ENCODE measurements at places on chromosomes 5 and 9. TPM values are rescaled to one million over a fixed set of nuclear protein-coding genes. Genes with fewer than 3 reads are reported as not detected.

GRCh38 chr9:93136011-93136440 lies 2.0 kb upstream of the NINJ1 start:
- peak; percentile 95 for DNase-seq

DNA sequence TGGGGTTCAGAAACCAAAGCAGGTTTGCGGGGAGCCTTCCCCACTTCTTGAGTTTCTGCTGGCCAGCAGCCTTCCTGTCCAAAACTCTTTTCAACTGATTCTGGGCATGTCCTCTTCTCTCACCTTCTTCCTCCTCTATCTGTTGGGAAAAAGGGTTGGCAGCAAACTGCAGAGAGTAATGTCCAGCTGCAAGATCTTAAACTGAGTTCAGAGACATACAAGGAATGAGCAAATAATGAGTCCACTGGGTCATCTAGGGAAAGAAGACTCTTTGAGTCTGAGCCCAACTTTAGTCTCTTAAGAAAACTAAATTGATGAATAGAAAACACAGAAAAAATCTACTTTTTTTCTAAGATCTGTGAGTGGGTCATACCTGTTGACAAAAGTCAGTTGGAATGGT lies 16.5 kb downstream of the ANKDD1B start:
- DNase-seq = no peak

The HACD4 gene
- 6.8 TPM for total RNA-seq

The ACOT12 gene
- not detected for total RNA-seq

DNA sequence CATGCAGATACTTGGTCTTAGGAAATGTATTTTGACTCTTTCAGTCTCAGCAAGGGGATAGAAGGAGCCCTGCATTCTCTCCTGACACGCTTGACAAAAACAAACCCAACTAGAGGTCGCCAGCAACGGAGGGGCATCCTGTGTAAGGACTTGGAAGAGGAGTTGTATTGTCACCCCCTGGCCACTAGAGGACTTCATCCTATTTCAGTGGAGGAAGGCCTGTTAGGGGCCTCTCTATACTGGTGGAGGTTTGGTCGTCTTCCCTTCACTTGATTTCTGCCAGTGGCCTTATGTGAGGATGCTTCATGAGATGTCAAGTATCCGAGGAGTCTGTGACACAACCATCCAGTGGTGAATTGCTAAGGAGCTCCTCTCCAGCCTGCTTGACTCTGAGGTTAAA lies 122.8 kb upstream of the STC2 start:
- DNase-seq = no peak

The BHMT2 gene
- 12.1 TPM for total RNA-seq

- DNase-seq = no peak
Observed at GRCh38 chr9:19937121-19937520, 148.3 kb upstream of the SLC24A2 start.

DNA sequence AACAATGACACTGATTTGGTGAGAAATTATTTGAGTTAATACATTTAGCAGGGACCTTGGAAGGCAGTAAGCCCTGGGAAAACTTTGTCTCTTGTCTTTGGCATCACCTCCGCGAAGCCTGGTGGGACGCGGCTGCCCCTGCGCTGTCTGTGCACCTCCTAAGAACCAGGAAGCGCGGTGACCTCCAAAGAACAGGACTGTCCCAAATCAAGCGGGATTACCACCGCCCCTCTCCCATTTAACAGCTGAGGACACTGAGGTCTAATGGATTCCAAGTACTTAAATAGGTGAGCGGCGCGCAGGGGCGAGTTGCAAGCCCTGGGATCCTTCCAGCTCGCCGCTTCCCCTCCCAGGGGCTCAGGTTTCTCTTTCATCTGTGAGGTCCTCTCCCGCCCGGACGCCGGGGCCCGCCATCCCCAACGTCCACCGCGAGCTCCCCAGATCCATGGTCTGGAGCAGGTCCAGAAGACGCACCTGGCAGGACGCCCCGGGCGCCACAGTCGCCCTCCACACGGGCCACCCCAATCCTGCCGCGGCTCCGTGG lies 432 bp downstream of the STARD4 start:
- DNase-seq = peak; percentile 68

DNA sequence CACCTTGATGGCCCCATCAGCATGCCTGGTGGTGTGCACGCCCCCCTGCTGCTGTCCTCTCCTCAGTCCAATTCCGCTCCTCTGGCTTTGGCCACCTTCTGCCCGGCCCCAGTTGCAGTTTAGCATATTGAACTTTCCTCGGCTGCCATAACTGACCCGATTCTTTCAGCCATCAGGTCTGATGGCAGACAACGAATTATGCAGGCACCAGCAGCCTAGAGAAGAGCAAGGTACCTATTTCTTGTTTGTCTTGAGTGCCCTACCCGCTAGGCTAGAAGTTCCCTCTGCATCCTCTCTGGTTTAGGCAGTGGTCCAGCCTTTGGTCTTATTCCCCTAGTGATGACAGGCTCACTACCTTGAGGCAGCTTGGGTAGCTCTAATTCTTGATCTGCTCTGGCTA lies 43.0 kb upstream of the SLC25A51 start:
- peak; percentile 30 for DNase-seq

GRCh38 chr5:147051193-147051592 lies 172.6 kb upstream of the PPP2R2B start:
- DNase-seq = no peak

- DNase-seq = no peak
Observed at GRCh38 chr5:141704782-141705297, 22.8 kb upstream of the ARAP3 start.

DNA sequence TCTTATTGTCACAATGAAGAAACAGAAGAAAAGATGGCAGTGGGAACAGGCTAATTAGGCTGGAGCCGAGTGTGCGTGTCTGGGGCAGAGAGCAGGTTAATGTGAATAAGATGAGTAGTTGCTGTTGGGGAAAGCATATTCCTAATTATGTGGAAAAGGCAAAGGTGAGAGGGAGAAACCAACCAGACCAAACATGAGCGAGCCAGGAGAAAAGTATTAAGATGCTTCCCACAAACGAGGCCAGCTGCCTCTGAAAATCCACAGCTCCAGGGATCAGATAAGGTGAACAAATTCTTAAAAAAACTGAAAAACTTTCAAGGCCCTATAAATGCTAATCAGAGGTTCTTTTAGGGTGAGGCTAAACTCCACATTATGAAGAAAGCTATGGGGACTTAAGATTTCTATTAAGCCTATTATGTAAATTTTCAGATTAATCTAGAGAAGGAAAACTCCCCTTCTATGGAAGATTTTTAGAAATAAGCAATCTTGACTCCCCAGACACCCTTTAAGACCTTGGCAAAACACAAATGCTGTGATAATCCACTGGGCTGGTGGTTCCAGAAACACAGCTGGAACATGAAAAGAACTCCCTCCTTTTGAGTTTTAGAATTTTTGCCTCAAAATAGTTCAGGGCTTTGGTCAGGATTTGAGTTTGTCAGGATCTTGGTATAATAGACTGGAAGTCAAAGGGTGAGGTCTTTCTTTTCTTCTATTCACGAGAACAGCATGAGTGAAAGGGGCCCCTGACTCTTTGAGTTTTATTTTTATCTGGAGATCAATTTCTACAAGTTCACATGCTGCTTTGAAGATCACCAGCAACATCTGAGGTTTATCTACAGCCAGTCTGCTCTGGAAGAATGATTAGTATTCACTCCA lies 238.1 kb downstream of the SPOCK1 start:
- no peak for DNase-seq

The IL4 gene
- not detected for total RNA-seq

DNA sequence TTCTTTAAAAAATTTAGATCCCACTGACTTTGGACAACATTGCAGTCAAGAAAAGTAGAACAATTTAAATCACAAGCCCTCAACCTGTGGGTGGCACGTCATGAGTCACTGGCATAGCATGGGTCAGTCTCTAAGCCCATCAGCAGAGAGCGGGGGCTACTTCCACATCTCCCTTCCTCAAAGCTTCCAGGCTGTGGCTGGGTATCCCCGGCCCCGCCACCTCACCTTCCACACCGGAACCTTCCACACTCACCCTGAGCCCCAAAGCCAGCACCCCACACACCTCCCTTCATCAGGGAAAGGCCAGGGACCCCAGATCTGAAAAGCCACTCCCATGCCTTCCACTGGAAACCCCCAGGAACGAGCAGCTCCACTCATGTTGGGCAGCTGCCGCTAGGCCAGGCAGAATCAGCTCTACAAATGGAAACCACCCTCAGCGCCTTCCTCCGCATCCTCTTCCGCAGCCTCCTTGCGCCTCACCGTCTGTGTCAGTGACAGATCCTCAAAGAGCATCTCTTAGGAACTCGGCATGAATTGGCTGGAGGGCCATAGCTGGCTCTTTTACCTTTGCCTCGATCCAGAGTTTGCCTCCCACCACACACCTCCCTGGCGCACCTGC lies 156.5 kb downstream of the ERCC6L2 start:
- no peak for DNase-seq

The PCDHA11 gene
- total RNA-seq = 0.36 TPM

The MCIDAS gene
- 0.29 TPM for total RNA-seq

The DMRT3 gene
- not detected for total RNA-seq

DNA sequence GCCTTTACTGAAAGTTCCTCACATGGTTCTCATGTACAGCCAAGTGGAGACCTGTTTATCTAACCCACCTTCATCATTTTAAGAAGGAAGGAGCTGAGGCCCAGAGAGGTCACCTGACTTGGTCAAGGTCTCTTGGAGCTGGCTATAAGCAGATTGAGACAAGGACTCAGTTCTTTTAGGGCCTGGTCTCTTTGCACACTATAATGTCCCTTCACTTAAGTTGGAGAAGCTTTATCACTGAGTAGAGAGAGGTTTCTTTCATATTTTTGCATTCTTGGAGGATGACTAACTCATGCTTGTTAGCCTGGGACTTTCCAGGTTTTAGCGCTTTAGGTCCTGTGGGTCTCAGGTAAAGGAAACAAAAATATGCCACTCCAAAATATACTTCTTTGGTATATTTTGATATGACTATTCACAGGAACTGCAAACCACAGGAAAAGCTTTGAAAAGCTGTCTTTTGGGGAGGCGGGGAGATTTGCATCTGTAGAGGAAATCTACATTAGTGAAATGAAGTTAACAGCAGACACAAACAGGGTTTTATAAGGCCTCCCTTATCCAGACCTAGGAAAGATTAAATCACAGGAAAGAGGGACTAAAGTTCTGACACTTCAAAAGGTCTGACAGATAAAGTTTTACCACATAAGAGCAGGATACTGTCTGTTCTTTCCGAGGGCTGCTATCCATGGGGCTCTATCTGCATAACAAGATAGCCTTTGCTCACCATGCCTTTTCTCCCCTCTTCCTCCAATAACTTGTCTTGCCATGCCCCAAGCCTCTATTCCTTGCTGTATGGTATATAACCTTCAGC lies 95.8 kb upstream of the ANKRD55 start:
- no peak for DNase-seq

DNA sequence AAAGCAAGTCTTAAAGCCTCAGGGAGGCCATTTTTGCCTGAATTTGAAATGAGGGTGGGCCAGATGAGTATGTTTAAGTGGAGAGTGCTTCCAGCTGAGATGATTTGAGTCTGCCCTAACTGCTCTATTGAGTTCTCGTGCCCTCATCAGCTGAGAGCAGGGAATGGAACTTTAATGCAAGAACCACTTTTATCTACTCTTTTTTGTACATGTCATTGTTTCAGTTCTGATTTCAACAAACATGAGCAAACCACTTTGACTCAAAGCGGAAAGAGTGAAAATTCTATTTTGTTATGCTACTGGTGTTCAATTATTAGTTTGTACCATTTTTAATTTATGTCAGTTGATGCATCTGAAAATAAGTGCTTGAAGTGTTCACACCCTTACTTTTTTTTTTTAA lies 35.8 kb downstream of the DCAF10 start:
- no peak for DNase-seq

DNA sequence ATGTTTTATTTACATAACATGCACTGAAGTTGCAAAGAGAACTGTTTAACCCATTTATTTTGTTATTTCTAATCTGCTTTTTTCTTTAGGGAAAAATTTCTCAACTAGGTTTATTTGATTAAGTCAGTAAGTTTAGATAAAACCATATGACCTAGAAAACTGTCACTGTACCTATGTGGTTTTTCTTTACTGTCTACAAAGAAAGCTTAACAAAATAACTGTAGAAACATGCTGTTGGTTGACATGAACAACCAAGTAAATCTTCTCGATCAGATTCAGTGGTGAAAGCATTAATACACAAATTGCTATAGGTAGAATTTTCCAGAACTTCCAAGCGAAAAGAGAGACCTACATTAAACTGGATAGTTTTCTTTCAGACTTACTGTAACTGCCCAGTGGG lies 137.4 kb downstream of the PCSK5 start:
- DNase-seq = no peak

The GDA gene
- not detected for total RNA-seq

DNA sequence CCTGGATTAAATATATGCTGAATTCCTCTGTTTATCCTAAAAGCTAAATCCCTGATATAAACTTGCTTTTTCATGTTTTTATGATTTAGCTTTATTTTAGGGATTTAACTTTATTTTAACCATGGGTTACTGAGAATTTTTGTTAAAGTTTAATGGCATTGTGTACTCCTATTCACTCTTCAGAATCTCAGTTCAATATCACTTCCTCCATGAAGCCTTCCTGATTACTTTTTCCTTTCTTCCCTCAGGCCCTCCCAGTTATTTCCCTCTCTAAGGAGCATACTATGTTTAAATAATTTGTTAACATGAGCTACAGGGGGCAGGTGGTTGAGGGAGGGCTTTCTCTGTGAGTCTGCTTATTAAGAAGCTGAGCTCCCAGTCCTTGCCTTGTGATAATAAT lies 149.9 kb downstream of the MTX3 start:
- DNase-seq = no peak

The EGFL7 gene
- total RNA-seq = 3.3 TPM

GRCh38 chr9:128733256-128733655 lies 9.3 kb upstream of the ZDHHC12 start:
- peak; percentile 96 for DNase-seq

DNA sequence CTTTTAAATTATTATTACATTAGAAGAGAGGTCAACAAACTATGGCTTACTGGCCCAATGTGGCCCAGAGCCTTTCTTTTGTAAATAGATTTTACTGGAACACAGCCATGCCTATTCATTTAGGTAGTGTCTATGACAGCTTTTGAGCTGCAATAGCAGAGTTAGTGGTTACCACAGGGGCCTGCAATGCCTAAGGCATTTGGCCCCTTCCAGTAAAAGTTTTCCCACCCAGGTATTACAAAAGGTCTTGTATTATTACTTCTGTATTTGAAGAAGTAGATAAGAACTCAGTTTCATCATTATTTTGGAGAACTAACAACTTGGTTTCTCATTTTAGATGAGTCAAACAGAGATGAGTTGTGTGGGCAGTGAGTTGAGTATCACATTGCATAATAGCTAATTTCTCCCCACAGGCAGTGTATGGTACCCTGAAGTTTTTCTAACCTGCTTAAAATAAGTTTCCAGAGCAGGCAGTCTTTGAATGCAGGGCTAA lies 9.5 kb downstream of the MTRR start:
- DNase-seq = peak; percentile 62

The FGFR4 gene
- 1.1 TPM for total RNA-seq

DNA sequence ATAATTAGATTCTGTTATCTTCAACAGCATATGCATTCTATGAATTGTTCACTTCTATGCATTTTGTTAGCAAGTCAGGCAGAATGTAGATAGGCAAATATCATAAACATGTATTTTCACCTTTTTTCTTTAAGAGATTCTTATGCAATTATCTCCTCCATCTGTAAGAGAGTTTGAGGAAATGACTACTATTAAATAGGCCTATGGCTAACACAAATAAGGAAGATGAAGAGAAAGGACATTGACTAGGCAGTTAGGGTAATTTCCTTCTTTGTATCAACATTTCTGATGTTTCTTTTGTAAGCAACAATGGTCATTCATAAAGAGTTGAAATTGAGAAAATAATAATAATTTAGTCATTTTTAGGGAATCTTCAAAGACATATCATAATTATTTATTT lies 145.2 kb upstream of the CDH12 start:
- DNase-seq = no peak
